Right ventricle myocardium inferior (tissue), 1 donor: ENCODE measurements at places on chromosomes 1 and 21. TPM values are rescaled to one million over a fixed set of nuclear protein-coding genes. Genes with fewer than 3 reads are reported as not detected.

DNA sequence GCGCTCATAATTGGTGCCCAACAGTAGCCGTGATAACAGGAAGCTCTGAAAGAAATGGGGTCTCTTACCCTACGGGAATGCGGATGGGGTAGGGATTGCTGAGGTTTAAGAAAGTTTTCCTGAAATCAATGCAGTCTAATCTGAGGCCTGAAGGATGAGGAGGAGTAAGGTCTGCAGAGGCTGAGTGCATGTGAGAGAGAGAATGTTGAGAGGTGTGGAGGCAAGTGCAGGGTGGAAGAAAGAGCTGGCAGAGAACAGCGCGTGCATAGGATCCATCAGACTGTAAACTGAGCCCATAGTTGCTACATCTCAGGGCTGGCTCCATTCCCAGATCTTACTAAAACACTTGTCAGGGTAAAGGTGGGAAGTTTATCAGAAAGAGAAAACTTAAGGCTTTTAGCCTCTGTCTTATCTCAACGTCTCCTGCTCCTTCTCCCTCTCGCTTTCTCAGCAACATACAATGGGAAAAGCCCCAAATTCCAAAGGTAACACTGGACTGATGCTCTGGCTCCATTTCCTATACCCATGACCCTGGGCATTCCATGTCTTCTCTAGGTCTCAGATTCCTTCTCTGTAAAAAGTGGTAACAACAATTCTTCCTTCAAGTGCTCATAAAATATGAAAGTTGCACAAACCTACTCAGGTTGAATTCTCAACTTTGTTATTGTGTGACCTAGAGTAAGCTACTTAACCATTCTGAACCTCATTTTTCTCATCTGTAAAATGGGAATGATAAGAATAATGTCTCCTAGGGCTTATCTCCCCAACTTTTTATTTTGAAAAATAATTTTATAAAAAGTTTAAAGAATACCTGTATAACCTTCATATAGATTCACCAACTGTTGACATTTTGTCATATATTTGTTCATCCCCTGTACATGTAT, 75.2 kb downstream of the SH3GLB1 start:
- DNase-seq = no peak

- DNase-seq = no peak
Observed at GRCh38 chr1:119353836-119354235, 14.7 kb upstream of the HAO2 start.

GRCh38 chr1:92031281-92032110, 1.7 kb downstream of the EPHX4 start:
- no peak for DNase-seq

GRCh38 chr1:115768549-115768948, at the start of gene CASQ2:
TSS of gene CASQ2 (minus strand) at chr1:115768714. CDS start at chr1:115768541, 173 bp downstream.
- peak; percentile 83 for DNase-seq

DNA sequence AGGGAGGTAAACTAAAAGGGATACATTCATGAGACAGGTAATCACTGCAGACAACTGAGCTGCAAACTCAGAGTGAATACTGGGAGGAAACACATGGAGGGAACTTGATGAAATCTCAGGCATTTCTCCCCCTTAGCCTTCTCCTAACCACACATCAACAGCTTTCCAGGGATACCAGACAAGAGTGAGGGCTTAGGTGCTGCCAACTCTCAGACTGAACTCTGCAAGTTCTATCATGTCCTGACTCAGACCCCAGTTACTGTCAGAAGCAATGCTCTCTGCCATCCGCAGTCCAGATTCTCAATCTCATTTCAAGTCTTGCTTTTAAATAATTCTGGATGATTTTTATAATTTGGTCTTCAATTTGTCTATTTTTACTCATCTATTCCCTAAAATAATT, 267.3 kb downstream of the LTN1 start:
- no peak for DNase-seq

TRIM67 gene
- 0.11 TPM for total RNA-seq

DNA sequence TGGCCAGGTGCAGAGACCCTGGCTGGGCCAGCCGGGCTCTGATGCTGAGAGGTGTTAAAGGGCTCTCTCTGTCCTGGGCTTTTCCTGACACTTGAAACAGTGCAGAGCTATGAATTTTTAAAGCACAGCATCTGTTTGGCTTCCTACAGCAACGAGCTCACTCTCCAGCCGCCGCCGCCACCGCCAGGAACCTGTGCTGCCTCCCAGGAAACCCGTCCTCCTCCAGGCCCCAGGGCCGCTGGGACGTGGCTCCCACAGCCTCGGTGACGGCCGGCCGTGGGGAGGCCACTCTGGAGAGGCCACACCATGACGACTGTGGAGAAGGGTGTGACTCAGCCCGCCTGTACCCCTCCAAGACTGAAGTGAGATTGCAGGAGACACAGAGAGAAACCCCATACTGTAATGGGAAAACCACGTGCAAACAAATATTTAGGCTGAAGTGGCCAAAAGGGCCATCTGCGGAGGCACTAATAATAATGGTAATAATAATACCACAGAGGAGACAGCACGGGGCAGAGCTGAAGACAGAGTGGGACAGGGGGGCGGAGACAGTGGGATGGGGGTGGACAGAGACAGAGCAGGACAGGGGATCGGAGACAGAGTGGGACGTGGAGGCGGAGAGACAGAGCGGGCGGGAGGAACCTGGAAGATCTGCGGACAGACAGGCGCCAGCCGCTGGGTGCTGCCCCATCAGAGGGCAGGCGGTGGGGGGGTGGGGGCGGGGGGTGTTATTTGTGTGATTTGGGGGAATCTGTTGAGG, 139.2 kb downstream of the CASZ1 start:
- DNase-seq = no peak

- DNase-seq = no peak
Observed at GRCh38 chr21:44460441-44460755, 5.1 kb downstream of the LRRC3 start.

TMOD4 gene
- not detected for total RNA-seq

DNA sequence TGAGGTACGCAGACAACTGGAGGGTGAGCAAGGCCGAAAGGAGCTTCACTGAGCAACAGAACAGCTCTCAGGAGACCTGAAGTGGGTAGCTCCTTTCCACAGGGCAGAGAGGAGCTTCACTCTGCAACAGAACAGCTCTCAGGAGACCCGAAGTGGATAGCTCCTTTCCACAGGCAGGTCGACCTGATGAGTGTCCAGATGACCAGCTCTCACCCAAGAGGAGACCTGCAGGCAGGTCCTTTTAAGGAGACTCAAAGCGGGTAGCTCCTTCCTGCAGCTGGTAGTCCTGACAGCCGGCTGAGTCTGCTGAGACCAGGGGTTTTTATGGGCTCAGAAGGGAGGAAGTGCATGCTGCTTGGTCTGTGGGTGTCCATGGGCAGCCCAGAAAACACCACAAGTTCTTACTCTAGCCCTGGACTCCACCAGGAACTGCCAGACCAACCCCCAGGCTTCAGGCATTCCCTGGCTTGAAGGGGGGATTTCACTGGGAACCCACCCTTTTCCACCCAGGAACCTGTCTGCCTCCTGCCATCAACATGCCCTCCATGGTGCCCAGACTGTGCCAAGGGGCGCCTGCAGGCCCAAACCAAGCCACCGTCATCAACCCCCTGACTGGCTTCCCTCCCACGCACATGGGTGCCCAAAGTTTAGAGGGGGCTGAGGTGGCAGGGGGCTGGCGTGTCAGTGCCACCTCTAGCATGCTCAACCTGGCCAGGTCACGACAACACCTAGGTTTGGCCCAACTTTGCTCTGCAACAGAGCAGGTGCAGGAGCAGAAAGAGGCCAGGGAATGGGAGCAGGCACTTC, 43.6 kb downstream of the ZBTB8OS start:
- no peak for DNase-seq

DNA sequence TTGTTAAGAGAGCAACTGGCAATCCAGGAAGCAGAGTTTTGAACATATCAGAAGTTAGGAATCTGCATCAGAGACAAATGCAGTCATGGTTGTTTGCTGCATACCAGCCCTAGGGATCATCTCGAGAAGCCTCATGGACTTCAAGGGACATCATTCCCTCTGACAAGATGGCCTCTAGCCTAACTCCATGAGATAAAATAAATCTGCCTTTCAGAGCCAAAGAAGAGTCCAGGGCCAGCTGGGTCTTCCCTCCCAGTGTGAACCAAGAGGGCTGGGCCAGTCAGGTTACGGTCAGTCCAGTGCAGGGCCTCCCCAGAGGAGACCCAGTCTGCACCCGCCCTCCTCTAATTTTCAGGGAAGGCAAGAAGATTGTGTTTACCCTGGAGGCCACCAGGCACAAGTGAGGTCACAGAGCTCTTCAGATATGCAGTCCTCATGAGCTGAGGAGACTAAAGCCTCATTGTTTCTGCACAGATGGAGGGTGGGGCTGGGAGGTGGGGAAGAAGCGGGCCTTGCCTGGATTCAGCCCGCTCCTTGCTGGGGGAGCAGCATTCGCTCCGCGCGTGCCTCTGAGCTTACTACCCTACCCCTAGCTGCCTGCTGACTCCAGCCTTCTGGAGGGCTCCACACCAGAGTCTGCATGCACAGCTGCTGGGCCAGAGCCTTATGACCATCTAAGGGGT, 52.8 kb downstream of the CAPN2 start:
- DNase-seq = peak; percentile 80

DNA sequence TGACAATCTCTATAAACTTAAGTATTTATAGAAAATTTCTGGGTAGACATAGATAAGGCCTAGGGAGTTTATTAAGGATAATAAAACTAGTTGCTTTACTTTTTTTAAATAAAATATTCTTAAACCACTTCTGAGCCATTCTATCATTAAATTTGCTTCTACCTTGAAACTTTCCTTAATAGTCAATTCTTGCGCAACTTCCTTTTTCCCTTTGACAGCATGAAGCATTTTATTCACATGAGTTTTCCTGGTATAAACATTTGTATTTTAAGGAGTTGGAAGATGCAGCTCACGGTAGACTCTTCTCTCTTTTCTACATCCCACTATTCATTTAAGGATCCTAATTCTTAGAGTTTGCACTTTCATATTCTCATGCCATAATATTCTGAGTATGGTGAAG, 75.8 kb upstream of the DPH5 start:
- no peak for DNase-seq

MRTO4 gene
- total RNA-seq = 12.1 TPM

IL20 gene
- total RNA-seq = not detected
